H54 (cell line): ENCODE measurements at places on chromosomes 1 and 21.
A peak's percentile ranks its signal among the peaks of the same experiment; 100 is the strongest.

GRCh38 chr1:99852648-99853047 is 2.5 kb downstream of the AGL start:
- no peak for DNase-seq

GRCh38 chr1:156852418-156852874 is 6.5 kb downstream of the INSRR start:
- DNase-seq = no peak

- DNase-seq = no peak
Observed at GRCh38 chr1:238306411-238306810, 415.7 kb upstream of the ZP4 start.

DNA sequence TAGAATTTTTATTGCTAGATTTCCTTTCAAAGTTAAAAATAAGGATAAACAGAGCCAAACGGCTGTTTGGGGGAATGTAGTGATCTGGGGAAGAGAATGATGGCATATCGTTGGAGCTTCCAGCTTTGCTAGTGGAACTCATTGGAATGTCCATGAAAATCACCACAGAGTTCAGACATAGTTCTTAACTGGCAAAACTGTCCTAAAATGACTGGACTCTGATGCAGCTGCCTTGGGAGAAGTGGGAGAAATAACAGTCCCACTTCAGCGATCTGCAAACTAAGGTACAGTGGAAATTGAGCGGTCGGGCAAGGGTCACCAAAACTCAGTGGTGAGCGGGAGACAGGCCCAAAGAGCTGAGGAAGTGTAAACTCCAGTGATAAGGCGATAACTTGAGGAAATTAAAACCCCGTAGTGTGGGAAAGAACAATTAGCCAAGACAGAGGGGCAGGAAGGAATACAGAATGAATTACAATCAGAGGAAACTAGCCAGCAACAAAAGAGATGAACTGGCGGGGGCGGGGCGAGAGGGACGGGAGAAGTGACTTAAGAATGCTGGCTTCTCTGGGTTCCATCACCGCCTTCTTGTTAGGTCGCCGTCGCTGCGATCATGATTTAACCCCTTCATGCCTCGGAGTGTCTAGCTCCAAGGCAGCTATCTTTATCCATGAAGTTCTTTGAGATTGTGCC is 89.8 kb upstream of the ARHGAP29 start:
- no peak for DNase-seq

- no peak for DNase-seq
Observed at GRCh38 chr1:221998781-221999180, 256.9 kb upstream of the DUSP10 start.

GRCh38 chr1:3676581-3677470 is 24.5 kb downstream of the TP73 start:
- DNase-seq = no peak

DNA sequence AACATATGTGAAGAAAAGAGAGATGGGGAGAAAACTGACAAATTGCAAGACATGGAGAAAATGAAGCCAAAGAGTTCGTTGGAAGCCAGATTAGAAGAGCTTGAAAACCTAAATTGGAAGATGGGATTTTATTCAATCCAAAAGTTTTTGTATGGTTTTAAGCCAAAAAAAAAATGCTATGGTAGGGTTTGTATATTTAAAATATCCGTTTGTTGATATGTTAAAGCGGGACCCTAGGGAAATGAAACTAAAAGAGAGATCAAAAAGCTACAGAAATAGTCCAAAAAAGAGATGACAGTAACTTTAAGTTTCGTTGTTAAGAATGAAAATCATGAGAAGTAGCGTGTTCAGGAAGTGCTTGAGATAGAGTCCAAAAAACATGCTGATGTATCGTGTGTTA is 617.7 kb upstream of the ADGRL2 start:
- DNase-seq = no peak

DNA sequence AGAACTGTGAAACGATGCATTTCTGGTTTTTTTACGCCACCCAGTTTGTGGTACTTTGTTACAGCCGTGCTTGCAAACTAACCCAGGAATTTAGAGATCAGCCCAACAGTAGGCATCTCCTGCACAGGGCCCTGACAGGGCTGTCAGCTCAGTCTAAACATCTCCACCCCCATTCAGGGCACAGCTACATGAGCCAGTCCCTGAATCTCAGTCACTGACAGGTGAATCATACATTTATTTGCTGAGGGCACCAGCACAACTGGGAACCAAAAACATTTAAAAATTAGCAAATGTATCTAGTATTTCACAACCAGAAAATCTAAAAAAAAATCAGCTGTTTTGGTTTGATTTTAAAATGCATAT is 30.7 kb downstream of the PRDX6 start:
- DNase-seq = peak; percentile 28

- DNase-seq = no peak
Observed at GRCh38 chr1:30444401-30444800, 279.0 kb downstream of the MATN1 start.

- DNase-seq = no peak
Observed at GRCh38 chr1:43267818-43268425, 1.9 kb upstream of the TMEM125 start.

- DNase-seq = peak; percentile 49
Observed at GRCh38 chr1:67060811-67061218, 6.9 kb upstream of the SLC35D1 start.

- DNase-seq = peak; percentile 40
Observed at GRCh38 chr1:162856260-162856659, 4.7 kb downstream of the CCDC190 start.

DNA sequence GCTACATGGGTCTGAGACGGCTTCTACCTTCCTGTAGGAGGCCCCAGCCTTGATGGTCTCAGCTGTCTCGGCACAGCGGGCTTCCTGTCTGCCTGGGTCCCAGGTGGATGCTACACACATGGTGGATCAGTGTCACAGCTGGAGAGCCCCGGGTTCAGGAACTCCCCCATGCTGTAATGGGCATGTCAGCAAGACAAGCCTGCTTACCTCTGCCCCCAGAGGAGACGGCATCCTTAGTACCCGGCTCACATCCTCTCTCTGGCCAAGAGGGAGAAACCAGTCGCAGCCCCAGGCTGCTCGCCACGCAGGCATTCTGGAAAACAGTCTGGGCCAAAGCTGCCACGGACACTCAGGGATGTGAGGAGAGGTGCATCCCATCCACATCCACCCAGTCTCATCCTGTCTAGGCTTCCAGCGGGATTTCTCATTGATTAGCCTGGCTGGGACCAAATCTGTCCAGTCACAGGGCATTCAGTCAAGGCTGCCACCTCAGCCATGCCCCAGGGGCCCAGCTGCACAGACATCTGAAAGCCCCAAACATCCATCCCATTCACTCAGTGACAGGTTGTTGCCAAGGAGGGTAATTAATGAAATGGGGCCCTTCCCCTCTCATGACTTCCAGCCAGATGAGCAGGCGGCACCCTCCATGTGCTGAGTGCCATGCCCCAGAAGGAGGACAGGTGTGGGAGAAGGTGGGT is 10.5 kb downstream of the SNAP47 start:
- no peak for DNase-seq

- no peak for DNase-seq
Observed at GRCh38 chr1:55338448-55338820, 123.3 kb upstream of the USP24 start.

DNA sequence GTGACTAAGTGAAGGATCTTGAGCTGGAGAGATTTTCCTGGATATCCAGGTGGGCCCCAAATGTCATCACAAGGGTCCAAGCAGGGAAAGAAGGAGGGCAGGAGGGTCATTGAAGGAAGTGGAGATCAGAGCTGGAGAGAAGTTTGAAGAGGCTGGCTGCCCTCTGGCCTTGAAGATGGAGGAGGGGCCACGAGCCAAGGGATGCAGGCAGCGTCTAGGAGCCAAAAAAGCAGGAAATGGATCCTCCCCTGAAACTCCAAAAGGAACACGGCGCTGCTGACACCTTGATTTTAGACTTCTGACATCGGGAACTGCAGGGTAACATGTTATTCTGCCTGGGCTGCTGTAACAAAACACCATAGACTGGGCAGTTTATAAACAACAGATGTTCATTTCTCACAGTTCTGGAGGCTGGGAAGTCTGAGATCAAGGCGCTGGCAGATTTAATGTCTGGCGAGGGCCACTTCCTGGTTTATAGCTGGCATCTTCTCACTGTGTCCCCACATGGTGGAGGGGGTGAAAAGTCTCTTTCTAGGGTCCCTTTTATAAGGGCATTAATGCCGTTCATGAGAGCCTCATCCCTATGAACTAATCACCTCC is 28.8 kb upstream of the ZBTB21 start:
- DNase-seq = no peak

GRCh38 chr1:225435487-225435886 is 7.6 kb upstream of the LBR start:
- DNase-seq = no peak

GRCh38 chr1:169126335-169126734 is 19.8 kb downstream of the ATP1B1 start:
- no peak for DNase-seq

- DNase-seq = no peak
Observed at GRCh38 chr1:75461808-75462325, 149.0 kb downstream of the SLC44A5 start.

GRCh38 chr1:108892356-108893140 is 15.8 kb downstream of the GPSM2 start:
- no peak for DNase-seq

GRCh38 chr1:162187687-162188276 is 118.3 kb downstream of the NOS1AP start:
- DNase-seq = no peak

GRCh38 chr1:1332774-1333480 is 1.8 kb downstream of the TAS1R3 start:
- DNase-seq = no peak

DNA sequence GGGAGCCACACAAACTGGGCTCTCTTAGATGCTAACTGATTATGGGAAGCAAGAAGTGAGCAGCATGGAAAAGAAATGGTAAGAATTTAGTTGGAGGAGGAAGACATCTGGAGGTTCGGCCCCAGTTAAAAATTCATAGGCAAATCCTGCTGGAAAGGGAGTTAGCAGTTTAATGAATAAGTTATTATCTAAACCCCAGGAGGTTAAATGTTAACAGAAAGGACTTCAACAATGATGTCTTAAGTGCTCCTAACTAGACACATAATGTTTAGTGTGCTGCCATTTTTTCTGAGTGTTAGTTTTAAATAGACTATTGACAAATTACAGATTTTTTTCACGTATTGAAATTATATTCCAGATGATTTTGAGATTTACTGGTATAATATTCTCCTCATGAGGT is 1265.3 kb upstream of the ADGRL2 start:
- no peak for DNase-seq

GRCh38 chr1:183368213-183369108 is 49.7 kb downstream of the NMNAT2 start:
- DNase-seq = no peak

- DNase-seq = no peak
Observed at GRCh38 chr1:77948841-77949424, 29.9 kb downstream of the FUBP1 start.

GRCh38 chr21:41422546-41423304 is 3.3 kb upstream of the MX1 start:
- no peak for DNase-seq

- DNase-seq = no peak
Observed at GRCh38 chr1:175922254-175922881, 179.0 kb upstream of the TNR start.

- DNase-seq = no peak
Observed at GRCh38 chr1:34918386-34918976, 11.0 kb downstream of the DLGAP3 start.

DNA sequence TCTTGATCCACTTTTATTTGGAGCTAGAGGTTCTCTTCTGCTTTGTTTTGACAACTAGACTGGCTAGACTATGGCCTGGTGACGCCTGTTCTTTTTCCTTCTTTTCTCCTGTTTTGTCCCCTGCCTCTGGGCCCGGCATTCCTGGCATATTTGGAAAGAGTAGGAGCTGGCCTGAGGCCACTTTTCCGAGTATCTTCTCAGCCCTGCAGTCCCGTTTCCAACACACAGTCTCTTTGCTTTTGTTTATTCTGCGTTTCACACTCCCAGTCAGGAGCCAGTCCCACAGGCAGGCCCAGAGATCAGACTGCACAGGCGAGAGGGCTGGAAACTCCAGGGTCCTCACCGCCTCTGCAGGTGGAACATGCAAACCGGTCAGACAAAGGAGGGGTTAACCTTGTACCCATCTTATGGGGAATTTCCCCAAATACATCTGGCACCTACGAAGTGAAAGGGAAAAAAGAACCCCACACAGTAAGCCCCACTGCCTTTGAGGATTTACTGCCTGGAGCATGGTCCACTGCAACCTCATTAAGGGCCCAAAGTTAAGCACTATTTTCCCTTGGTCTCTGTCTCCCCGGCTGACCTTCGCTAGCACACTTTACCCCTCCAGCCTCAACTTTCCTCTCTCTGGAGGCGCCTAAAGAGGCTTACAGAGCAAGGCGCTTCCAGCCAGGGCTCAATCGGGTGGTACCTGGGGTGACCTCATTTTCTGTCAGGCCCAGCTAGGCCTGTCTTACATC is 141.1 kb downstream of the TOMM20 start:
- no peak for DNase-seq

- no peak for DNase-seq
Observed at GRCh38 chr1:188140958-188141357, 1312.2 kb downstream of the PLA2G4A start.

GRCh38 chr1:110542725-110543124 is 23.8 kb upstream of the KCNA10 start:
- DNase-seq = peak; percentile 32

GRCh38 chr1:168163670-168164069 is 15.1 kb upstream of the TIPRL start:
- DNase-seq = no peak

DNA sequence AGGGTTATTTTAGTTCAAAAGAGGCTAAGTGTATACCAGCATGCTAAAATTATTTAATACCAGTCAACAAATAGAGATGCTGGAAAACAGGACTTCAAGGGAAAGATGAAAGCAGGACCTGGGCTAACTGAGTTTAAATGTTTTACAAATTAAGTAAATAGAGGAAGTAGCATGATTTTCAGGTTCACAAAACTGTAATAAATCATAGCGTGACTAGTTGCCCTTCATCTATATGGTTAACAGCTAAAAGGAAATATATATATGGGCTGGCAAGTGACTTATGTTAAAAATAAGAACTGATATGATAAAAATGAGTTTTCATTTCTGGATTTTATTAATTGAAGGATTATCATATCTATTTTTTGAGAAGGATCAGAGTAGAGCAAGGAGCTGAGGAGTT is 25.6 kb downstream of the DPYD start:
- DNase-seq = no peak

DNA sequence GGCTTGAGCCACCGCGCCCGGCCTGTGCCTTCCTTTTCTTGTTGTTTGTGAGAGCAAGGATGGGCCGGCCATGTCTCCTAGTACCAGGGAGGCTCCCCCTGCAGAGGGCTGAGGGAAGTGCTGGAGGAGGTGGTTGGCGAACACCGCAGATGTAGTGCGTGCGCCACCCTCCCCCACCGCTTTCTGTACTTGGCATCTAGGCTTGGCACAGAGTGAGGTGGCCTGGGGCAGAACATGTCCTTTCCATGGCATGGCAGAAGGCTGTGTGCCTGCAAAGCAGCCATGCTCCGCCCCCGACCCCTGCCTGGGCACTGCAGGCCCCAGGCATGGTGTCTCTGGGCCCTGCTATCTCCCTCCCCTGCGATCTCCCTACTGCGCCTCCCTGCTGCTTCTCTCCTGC is 30.7 kb downstream of the ALPL start:
- DNase-seq = no peak

DNA sequence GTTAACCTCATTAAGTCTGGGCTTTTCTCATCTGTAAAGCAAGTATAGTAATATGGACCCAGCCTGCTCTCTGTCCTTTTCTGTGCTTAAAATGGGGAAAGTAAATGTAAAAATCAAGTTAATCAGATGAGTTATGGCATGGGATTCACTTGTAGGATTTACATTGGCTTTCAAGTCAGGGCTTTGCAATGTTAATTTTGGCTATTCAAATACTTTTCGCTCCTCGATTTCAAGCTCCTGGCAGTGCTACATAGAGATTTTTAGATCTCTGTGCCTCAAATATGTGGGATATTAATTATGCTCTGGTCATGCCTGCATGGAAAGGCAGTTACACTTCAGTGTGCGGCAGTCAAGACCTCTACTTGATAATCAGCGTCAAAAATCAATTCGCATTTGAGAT is 709.8 kb downstream of the LTN1 start:
- DNase-seq = no peak
